Fibroblast of the aortic adventitia (primary cell): ENCODE measurements at places on chromosomes 4 and X.

- no peak for DNase-seq
Measured at GRCh38 chr4:138087066-138087719, 155.0 kb downstream of the SLC7A11 start.

GRCh38 chrX:87105131-87105530, 412.5 kb upstream of the KLHL4 start:
- no peak for DNase-seq

DNA sequence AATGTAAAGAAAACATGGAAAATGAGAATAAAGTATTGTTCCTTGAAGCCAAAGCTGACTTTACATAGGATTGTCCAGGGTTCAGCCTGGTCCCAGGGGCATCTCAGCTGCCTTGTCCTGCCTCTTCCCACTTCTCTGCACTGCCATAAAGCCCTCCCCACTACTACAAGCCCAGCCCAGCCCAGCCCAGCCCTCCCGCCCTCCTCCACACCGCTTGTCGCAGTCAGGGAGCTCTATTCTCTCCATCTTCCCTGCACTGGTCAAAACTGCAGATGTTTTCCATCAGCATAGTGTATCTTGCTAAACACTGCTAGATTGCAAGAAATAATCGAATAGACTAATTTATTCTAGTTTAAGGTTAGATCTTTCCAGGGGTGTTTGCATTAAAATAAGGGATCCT, 100.3 kb downstream of the TENM3 start:
- no peak for DNase-seq

- DNase-seq = no peak
Measured at GRCh38 chr4:129384974-129385373, 289.0 kb downstream of the C4orf33 start.

GRCh38 chrX:42616981-42617380, 161.0 kb downstream of the PPP1R2C start:
- DNase-seq = no peak

DNA sequence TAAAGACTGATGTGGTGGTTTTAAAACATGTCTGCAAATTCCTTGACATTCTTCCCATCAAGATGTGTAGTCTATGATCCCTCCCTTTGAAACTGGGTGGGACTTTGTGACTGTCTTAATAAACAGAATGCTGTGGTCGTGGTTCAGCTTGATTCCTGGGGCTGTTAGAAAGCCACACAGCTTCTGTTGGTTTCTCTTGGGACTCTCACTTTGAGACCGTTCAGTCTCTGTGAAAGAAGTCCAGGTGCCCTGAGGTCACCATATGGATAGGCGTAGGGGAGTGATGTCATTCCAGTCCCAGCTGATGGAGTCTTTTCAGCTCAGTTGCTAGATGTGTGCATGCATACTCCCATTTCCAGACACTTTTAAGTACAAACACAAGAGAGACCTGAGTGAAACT, 216.6 kb downstream of the KDR start:
- DNase-seq = no peak

DNA sequence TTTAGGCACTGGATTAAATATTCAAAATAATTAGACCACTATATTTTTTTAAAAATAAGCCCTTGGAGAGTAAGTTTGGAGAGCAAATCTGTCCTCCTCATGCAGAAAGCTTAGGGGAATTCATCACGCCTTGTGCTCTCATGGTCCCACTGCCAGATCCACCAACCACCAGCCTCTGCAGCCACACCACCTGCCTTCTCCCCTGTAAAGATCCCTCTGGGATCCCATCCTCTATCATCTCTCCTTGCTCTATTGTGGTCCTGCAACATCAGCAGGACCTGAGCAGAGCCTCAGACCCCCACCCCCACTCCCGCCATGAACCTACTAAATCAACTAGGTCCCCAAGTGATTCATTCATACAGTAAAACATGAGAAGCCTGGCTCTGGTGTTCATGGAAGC, 482.6 kb upstream of the GALNT7 start:
- no peak for DNase-seq

DNA sequence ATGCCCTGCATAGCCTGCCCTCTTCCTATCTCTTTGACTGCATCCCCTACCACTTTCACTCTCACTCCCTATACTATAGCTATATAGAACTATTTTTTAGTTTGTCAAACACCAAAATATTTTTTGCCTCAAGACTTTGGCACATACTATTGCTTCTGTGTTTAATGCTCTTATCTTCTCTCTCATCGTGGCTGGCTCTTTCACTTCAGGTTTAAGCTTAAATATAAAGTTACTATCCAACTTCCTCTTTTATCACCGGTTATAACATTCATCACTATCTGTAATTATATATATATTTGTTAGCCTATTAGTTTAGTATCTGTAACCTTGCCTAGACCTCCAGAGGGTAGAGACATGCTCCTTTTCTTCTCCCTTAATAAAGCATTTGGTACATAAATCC, 11.5 kb upstream of the HMGB2 start:
- no peak for DNase-seq
